Lung microvascular endothelial cell (primary cell): ENCODE measurements at places on chromosomes 7 and 10. TPM values are rescaled to one million over a fixed set of nuclear protein-coding genes. Genes with fewer than 3 reads are reported as not detected.

Gene PRR15
- under 0.01 TPM in 1 of 2 replicates, not detected in the other for total RNA-seq

- peak; percentile 28 for DNase-seq
These were observed 279.4 kb upstream of the IMMP2L start for GRCh38 chr7:111841596-111842205.

Gene SSC4D
- total RNA-seq: 0.22 and 0.40 TPM in 2 replicates

Gene MINDY4
- 0.40 and 0.65 TPM in 2 replicates for total RNA-seq

DNA sequence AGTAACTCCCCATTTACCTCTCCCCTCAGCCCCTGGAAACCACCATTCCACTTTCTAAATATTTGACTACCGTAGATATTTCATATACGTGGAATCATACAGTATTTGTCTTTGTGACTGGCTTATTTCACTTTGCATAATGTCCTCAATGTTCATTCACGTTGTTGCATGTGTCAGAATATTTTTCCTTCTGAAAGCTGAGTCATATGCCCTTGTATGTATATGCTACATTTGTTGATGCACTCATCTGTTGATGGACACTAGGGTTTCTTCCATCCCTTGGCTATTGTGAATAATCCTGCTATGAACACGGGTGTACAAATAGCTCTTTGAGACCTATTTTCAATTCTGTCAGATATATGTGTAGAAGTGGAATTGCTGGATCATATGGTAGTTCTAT, 25.8 kb upstream of the TSPAN13 start:
- no peak for DNase-seq

- DNase-seq: no peak
These were observed 63.1 kb upstream of the SORCS3 start for GRCh38 chr10:104577861-104578521.

Gene MMP21
- 0.22 and 3.2 TPM in 2 replicates for total RNA-seq

DNA sequence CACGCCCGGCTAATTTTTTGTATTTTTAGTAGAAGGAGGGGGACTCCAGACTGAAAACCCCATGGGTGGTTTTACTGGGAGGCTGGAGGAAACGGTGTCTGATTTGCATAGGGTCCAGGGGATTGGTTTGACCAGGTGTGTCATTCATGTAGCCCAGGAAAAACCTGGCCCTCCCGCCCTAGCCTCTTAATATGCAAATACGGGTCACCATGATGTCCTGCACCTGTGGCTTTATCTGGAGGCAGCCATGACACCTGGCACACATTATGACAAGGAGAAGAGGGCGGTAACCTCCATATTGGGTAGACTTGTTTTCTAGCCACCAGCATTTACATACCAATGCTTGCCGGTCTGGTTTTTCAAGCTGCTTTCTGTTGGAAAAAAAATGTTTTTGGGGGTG, 68.0 kb downstream of the TRIL start:
- DNase-seq: no peak

Gene OR6B1
- not detected in 2 replicates for total RNA-seq
